ENCODE measurements at places on chromosomes 16 and 17.
A peak's percentile ranks its signal among the peaks of the same experiment; 100 is the strongest.

GRCh38 chr16:57689762-57690558, 4.6 kb upstream of the DRC7 start:
- no peak for DNase-seq

GRCh38 chr16:10188236-10188635, 6.0 kb upstream of the GRIN2A start:
- DNase-seq, result no peak

DNA sequence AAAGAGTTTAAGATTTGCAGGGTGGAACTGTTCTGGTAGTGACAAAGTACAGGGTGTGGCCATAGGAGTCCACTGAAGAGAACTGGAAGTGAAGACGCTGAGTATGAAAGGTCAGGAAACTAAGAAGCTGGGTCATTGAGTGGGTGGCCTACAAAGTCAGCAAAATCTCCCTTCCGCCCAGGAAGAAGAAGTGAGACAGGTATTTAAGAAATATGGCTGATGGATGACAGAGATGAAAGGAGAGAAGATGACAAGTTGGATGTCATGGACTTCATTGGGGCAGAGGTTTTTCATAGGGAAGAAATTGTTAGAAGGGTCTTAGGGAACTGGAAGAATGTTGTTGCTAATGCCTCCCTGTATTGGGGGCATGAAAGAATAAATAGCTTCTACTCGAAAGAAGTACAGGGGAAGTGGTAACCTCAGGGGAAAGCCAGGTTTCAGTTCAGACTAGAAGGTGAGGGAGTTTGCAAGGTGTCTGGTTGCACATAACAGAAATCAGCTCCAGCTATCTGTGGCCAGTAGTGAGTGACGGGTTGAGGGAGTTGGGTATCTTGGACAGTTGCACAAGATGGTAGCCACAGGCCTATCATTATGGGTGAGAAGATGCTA, 33.6 kb upstream of the MED13 start:
- DNase-seq, result no peak

DNA sequence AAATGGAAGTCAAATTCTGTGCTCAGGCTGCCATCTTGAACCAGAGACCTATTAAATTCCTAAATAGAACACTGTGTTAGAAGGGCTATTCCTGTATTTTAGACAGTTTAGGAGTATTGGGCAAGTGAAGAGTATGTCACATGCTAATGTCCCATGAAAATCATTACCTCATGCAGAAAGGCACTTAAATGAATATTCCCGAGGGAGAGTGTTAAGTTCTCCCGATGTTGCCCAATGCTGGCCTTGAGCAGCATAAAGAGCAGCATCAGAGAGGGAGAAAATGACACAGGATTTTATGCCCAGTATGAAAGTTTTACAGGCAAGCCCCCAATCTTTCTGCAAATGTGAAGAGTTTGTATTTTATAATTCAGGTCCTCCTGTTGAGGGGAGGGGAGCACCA, 28.2 kb upstream of the SHISA6 start:
- no peak for DNase-seq

DNA sequence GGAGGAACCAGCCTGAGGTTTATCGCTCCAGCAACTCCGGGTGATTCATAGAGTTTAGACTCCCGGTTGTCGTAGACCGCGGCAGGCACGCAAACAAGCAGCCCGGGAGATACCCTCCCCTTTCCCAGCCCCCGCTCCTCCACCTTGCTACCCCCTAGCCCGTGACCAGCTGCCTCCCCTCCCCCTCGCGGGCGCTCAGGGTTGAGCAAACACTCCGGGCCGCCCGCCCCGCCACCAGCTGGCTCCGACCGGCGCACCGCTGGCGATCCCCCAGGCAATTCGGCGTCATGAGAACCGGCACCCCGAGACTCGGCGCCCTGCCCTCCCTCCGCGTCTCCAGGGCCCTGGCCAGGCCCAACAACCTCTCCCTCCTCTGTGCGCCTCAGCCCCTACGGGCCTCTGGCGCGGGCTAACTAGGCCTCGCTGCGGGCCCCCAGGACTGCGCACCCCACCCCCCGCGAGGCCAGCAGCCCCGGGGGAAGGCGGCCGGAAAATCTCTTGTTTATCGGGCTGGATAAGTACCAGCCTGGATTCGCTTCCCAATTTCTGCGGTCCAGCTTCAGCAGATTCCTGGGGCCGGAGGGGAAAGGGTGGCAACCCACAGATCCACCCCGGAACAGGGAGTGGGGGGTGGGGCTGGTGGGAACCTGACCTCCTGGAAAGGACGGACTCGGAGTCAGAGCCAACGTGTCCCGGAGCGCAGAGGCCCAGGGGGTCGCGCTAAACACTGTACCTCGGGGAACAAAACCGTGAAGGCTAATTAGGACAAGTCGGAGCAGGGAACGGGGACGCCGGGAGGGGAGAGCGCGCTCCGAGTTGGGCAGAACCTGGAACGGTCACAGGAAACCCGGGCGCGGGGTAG, 951 bp upstream of the GPRC5C start:
- DNase-seq, result peak; percentile 87

DNA sequence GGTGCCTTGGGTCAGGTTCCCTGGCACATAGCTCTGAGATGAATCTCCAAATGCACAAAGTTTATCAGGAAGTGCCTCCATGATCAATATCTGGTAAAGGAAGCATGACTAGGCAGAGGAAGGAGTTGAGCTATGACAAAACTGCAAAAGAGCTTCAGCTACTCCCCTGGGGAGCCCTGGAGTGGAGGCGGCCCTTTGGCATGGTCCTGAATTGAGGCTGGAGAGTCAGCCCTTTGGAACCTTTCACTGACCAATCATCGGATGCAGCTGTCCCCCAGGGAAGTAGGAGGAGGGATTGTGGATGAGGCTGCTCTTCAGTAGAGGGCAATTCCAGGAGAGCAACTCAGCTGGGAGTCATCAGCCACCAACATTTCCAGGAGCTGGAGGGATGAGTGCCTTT, 46.1 kb upstream of the NLRP1 start:
- no peak for DNase-seq

- DNase-seq, result no peak
Measured at GRCh38 chr16:74999609-75000480, 1.0 kb downstream of the ZNRF1 start.

GRCh38 chr17:22511431-22511830, 819.1 kb downstream of the KCNJ18 start:
- no peak for DNase-seq

DNA sequence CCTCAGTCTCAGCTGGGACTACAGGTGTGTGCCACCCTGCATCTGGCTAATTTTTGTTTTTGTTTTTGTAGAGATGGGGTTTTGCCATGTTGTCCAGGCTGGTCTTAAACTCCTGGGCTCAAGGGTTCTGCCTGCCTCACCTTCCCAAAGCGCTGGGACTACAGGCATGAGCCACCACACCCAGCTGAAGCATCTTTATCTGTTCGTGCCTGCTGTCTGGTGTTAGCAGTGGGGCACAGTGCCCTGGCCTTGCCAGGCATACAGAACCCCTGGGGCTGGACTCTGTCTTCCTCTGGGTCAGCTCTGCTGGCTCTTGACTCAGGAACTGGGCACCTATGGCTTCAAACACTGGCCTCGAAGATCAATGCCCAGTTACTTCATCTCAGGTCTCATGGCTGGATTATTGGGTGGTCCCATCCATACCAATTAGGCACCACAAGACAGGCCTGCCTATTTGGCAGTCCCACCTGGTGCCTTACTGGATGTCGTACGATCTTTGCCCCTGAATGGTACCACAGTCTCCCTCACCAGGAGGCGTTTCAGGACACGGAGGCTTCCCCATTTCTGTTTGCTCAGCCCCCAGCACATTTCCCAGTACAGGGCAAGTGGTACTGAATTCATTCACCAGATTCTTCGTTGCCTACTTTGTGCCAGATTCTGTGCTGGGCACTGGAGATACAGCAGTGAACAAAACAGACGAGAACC, 99.3 kb downstream of the RAB11FIP4 start:
- no peak for DNase-seq

DNA sequence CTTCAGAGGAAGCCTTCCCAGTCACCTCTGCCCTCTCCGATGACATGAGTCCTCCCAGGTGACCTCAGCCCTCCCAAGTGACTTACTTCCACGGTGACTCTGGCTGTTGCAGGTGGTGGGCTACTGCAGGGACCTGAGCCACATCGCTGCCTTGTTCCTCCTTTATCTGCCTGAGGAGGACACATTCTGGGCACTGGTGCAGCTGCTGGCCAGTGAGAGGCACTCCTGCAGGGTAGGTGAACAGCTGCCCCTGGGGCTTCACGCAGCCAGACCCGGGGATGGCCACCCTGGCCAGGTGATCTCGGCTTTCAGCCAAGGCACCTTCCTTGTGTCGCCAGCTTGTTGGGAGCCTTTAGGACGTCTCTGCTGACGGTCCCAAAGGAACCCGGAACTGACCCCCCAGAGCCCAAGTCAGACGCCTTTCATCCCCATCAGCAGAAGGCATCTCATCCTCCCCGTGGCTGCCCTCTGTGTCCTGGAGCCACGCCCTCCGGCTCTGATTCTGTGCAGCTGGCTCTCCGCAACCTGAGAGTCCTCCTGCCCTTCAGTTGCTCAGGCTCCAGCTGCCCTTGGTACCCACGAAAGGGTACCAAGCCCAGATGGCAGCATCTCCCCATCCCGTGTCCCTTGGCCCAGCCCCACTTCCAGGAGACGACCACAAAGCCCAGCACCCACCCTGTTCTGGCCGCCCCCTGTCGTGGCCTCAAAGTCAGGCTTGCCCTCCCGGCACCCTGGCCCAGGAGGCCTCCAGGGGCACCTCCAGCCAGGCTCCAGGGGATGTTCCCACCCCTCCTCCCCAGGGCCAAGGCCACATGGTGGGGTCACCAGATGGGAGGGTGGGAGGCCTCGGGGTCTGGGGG, 81.7 kb downstream of the GOSR1 start:
- DNase-seq, result no peak

DNA sequence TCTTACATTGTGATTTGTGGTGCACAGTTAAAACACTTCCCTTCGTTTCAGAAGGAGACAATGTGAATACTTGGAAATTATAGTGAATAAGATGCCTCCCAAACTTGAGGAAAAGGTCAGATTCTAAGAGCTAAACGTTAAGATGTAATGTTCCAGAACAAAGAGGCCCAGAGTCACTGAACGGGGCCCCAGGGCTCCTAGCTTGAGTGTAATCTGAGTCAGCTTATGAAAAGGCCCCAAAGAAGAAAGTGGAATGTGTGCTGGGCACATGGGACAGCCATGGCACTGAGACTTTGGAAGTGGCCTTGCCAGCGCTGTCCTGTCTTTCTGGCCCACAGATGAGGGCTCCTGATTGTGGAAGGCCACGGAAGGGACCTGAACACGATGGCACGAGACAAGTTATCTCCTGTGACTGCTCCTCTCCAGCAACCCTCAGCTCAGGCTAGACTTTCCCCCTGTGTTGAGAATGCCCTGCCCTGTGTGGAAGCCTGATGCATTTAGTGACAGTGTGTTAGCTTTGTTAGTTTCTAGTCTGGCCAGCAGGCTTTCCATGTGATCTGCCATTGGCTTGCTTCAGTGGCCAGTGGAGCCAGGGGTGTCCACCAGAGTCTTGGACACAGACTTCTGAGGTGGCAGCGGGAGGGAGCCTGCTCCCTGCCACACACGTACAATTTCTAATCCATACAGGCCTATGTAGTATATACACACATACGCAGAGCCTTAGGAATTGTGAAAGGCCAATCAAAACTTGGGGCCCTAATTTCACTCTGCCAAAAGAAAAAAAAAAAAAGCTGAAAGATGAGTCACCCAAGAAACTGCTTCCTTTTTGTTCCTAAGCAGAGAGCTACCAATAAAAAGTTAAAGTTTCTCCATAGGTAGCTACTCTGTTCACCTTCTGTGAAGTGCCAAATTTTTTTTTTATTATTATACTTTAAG, 13.1 kb downstream of the SPATA33 start:
- no peak for DNase-seq

DNA sequence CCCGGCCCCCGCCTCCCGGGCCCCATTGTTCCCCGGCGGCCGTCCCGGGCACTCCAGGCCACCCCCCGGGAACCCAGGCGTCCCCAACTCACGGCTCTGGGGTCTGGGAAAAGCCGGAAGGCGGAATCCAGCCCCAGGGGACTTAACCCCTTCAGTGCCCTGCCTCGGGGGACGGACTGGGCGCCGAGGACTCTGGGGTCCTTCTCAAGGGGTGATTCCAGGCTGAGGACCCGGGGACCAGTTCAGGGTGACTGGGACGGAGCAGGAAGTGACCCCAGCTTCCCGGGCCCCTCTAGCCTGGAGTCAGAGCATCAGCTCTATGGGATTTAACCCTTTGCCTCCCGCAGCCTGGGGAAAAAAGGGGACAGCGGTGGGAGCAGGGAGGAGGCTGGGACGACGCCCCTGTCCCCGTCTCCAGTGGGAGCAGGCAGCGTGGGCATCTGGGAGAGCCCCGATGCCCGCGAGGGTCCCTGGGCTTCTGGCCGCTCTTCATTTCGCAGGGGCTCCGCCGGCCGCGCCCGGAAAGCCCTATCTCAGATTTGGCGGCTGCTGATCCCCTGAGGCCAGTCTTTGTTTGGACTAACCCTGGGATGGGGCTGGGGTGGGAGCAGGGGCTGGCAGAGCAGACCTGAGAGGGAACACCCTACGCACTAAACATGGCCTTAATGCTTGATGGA, at the start of gene ZNF629:
Gene ZNF629 (minus strand): TSS at position 270 of the 677 bp plus-strand sequence. CDS start 2,723 bp downstream, outside the sequence.
- no peak for DNase-seq

- DNase-seq, result no peak
Measured at GRCh38 chr17:1034652-1035210, 37.8 kb downstream of the TIMM22 start.

- no peak for DNase-seq
Measured at GRCh38 chr17:7021993-7022778, 664 bp upstream of the BCL6B start.

GRCh38 chr17:27631897-27632725, 1.1 kb downstream of the LGALS9 start:
- DNase-seq, result no peak

DNA sequence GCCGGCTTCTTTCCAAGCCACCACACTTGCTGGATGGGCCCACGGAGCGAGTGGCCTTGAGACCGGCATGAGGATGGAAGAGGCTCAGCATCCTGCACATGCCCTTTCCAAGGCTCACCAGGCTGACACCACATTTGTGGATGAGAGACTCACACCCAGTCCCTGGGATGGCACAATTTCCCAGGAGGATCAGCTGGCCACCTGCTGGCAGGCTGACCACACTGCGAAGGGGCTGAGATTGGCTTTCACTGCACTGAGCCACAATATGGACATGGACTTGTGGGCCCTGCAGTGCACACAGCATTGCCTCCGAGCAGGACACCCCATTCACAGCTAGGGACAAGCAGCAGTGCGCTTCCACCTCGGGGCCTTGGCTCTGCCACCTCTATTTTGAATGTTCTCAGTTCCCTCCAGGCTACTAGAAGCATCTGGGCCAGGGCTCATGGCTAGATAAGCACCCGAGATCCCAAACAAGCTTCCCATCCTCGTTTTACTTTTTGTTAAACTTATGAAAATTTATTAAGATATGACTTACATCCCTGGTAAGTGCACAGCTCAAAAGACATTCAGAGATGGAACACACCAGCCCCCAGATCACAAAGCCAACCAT, 25.3 kb upstream of the KSR1 start:
- no peak for DNase-seq
